ENCODE measurements at places on chromosomes 11 and 22.

- DNase-seq, result no peak
These were observed 648.5 kb downstream of the BRD1 start for GRCh38 chr22:49179175-49179574.

DNA sequence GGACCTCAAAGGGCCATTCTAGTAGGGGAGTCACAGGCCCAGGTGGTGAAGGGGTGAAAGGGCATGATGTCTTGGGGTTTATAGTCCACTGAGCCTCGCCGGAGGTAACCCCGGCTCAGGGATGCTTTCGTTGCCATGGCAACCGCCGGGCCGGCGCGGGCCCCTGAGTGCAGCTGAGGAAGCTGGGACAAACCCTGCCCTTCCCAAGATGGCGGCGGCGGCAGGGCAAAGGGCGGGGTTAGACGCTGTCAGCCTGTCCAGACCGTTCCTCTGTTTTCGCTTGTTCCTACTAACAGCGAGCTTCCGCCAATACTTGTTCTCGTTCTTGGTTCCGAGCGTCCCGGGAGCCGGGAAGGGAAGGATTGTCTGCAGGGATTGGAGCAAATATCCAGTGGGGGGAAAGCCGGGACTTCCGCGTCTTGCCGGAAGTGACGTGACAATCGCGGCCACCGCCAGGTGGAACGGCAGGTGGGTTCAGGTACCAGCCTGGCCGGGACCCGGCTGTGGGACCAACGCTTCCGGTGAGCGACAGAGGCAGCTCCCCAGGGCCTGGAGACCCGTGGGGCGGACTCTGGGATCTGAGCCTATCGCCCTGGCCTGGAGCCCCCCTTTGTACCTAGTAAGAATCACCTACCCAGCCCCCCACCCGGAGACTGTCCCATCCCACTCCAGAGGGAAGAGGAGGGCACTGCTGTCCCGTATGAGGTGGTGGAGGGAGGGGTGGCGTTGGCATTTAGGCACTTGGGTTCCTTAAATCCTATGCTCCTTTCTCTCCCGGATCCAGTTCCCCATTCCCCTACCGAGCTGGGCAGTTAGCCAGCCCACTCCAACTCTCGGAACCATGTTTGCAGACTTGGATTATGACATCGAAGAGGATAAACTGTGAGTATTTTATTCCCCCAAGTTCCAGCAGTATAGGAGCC lies at the start of gene PICK1:
Gene PICK1 (plus strand): TSS at position 436 of the 923 bp plus-strand sequence. CDS start 406 bp downstream, at position 842.
- DNase-seq, result peak; percentile 76

- DNase-seq, result no peak
These were observed 446.2 kb downstream of the TBC1D22A start for GRCh38 chr22:47208630-47209029.

DNA sequence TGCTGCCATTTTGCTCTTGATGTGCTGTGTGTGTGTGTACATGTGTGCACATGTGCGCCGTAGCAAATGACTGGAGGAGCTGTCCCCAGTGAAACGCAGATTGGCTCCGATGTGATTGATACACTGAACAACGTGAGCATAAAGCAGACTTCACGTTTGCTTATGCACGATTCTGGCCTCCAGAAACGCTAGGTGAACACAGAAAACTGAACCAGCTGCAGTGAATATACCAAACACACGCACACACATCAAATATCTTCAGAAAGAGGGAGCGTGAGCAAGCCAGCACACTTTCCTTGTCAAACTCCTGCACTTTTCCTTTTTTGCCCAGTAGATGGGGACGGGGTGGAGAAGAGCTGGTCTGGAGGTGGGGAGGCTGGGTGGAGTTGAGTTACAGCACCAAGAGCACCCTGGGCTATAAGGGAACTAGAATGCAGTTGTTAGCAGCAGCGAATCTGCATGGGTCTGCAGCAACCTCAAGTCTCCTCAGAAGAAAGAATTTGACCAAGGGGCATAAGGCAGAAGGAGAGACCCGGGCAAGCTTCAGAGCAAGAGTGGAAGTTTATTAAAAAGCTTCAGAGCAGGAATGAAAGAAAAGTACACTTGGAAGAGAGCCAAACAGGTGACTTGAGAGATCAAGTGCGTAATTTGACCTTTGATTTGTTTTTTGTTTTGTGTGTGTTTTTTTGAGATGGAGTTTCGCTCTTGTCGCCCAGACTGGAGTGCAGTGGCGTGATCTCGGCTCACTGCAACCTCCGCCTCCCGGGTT lies 77.8 kb upstream of the CADM1 start:
- DNase-seq, result no peak

DNA sequence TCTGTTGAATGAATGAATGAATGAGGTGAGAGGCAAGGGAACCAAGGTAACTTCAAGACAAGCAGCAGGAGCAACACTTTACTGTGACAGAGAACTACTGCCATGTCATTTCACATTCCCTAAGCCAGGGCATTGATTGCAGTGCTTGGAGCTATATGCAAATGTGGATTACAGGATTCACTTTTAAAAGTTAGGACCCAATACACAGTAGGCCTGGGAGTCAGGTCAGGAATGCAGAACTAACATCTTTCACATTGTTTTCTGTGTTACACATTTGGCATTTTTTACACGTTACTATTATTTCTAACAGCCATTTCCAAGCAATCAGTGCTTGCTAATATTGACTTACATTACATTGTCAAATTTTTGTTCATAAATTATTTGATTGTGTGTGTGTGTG lies 26.2 kb upstream of the ME3 start:
- DNase-seq, result no peak

DNA sequence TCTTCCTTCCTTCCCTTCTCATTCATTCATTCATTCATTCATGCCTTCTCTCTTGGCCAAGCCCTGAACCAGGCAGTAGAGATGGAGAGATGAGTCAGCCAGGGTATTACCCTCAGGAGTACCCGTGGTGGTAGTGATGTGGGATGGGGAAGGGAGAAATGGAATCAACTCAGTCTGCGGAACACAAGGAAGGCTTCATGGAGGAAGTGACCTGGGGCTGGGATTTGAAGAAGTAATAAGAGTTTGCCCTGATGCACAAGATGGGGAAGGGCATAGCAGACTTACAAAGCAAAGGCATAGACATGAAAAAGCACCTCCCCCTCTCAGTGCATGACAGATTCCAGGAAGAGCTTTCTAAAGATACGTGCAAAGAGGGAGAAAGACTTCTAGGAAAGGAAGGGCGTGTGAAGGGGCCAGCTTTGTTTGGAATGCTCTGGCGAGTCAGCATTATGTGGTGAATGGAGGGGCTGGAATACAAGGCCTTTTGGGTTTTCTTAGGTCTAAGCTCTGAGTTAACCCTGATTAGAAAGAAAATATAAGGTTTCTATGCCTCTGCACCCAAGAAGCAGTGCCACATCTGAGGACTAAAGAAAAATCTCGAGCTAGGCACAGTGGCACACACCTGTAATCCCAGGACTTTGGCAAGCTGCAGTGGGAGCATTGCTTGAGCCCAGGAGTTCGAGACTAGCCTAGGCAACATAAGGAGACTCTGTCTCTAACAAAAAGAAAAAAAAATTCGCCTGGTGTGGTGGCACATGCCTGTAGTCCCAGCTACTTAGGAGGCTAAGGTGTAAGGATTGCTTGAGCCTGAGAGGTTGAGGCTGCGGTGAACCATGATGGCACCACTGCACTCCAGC lies 36.4 kb upstream of the ACER3 start:
- no peak for DNase-seq

GRCh38 chr22:40409613-40410113 lies 39.3 kb downstream of the SGSM3 start:
- no peak for DNase-seq

DNA sequence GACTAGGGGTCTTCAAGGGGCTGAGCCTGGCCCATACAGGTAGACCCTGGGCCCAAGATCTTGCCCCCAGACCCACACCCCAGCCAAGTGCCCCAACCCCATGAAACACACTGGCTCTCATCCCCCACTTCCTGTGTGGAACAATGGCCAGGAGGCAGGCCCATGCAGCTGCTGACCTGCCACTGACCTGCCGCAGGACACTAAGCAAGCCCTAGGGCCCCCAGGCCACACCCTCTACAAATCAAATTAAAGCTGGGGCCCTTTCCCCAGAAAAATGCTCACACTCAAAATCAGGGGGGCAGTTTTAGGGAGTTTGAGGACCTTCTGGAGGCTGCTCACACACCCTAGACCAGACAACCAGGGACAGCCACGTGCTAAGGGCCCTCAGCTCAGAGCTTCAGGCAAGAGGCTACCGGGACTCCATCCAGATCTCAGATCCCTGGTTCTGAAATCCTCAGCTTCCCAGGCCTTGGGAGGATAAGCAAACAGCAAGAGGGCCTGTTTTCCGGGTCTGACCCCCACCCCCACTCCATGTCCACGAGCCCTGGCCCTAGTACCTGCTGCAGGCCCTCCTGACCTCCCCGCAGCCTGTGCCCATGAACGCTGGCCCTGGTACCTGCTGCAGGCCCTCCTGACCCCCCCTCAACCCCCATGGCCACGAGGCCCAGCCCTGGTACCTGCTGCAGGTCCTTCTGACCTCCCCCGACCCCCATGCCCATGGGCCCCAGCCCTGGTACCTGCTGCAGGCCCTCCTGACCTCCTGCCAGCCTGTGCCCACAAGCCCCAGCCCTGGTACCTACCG lies 10.0 kb downstream of the CARD10 start:
- no peak for DNase-seq

GRCh38 chr22:50084614-50085021 lies 608 bp downstream of the MLC1 start:
- no peak for DNase-seq

- DNase-seq, result peak; percentile 77
These were observed 76.4 kb downstream of the COMMD9 start for GRCh38 chr11:36212564-36213392.

GRCh38 chr11:66362481-66363147 lies 8.9 kb downstream of the SLC29A2 start:
- DNase-seq, result no peak

DNA sequence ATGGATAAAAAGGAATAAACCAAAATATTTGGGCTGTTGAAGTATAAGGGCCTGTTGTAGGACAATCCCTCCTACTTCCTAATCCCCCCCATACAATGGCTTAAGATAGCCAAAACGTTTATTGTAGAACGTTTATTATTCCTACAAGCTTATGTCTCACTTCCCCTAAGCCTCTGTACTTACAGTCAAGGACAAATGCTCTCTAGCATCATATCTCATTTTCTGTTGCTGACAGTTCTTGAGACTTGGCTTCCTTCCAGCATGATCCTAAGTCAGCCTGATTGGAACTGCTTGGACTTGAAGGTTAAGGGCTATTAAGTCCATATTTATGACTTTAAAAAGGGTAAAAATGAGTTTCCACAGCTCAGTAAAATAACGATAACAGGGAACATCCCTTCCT lies 8.8 kb downstream of the MISFA start:
- DNase-seq, result no peak

DNA sequence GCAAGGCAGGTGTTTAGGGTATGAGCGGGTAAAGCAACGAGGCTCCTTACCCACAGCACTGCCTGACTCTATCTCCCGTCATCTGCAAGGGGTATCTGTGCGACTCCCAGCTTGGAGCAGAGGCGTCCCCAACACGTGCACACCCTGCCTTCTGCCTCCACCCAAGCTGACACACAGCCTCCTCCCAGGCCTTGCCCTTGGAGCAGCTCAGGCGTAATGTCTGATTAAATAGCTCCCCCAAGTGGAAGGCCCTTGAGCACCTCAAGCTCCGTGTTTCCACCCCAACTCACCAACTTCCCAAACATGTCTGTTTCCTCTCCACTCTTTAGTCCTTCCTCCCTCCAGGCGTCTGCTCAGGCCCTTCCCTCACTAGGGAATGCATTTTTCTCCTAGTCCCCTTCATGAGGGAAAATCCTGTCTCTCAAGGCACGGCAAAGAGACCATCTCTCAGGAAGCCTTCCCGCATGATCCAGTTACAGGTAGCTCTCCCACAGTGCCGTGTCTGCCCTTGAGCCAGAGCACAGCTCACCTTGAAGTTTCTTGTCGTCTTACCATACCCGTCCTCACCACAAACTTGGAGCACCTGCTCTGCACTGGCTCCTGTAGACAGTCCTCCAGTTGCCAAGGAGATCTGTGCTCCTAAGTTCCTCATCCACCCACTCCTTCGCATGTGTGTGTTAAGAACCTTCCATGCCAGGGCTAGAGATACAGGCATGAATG lies 15.8 kb downstream of the CYB5R2 start:
- peak; percentile 22 for DNase-seq

- DNase-seq, result no peak
These were observed 4.4 kb downstream of the PKNOX2 start for GRCh38 chr11:125168918-125169456.

DNA sequence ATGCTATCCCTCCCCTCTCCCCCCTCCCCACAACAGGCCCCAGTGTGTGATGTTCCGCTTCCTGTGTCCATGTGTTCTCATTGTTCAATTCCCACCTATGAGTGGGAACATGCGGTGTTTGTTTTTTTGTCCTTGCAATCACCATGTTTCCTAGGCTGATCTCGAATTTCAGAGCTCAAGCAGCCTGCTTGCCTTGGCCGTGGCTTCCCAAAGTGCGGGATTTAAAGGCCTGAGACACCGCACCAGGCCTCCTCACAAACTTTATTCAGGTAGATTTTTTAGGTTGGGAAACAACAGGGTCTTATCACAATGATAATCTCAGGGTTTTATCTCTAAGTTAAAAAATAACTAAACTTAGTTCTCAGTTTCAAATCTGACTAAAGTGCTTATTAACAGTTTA lies 125.4 kb downstream of the LUZP2 start:
- no peak for DNase-seq

Measured in NCI-H446 treated with DMSO at 0.1 percent for 48 hours (cell line).